BE2C (cell line): ENCODE measurements at places on chromosomes 3 and 15.
A peak's percentile ranks its signal among the peaks of the same experiment; 100 is the strongest.

DNA sequence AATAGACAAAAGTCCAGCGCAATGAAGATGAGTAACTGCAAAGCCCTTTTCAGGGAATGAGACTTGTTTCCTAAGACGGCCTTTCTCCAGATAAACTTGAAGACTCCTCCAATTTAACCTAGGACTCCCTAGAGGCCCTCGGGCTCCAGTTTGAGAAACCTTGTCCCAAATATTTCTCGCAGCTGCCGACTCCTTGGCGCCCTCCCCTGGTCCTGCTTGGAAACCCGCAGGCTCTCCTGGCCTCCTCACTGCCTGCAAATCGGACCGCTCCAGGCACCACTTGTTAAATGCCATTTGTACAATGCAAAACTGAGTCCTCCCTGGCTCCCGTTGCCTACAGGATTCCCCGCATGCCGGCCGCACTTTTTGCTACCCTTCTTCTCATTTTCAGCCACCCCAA is 36.8 kb downstream of the MUC4 start:
- DNase-seq, result peak; percentile 46

- no peak for DNase-seq
These were observed 81.1 kb upstream of the ZNF280D start for GRCh38 chr15:56814429-56814828.

GRCh38 chr3:127462111-127462655 is 128.3 kb downstream of the TPRA1 start:
- no peak for DNase-seq

DNA sequence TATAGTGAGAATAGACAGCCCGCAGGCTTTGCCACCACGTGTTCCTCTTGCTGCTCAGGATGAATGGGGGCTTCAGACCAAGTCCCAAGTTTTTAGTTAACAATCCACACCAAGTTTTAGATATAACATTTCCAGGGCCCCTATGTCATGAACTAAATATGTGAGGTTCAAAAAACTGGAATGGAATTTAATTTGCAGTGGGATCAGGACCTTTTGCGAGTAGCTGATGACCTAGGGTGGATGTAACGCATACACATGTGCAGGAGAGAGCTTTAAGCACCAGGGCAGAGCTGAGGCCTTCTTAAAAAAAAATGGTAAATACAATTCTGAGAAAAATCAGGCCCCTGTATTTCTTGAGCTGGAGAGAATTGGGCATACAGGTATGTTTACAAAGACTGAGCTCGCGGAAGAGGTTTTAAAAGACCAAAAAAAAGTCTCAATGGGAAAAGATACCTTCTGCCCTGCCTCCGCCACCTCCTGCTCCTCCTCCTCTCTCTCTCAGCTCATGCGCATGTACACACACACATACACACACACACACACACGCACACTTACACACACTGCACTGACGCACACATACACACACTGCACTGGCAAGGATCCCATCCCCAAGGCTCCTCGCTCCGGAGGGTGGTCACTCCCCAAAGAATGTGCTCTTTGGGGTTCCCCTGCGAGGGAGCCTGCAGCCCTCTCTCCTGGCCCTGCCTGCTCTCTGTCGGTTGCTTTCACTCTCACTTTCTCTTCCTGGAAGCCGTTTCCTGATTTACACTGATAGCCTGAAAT is 48.2 kb upstream of the IGF1R start:
- no peak for DNase-seq

- no peak for DNase-seq
These were observed 23.5 kb upstream of the TRPM1 start for GRCh38 chr15:31125061-31125460.

DNA sequence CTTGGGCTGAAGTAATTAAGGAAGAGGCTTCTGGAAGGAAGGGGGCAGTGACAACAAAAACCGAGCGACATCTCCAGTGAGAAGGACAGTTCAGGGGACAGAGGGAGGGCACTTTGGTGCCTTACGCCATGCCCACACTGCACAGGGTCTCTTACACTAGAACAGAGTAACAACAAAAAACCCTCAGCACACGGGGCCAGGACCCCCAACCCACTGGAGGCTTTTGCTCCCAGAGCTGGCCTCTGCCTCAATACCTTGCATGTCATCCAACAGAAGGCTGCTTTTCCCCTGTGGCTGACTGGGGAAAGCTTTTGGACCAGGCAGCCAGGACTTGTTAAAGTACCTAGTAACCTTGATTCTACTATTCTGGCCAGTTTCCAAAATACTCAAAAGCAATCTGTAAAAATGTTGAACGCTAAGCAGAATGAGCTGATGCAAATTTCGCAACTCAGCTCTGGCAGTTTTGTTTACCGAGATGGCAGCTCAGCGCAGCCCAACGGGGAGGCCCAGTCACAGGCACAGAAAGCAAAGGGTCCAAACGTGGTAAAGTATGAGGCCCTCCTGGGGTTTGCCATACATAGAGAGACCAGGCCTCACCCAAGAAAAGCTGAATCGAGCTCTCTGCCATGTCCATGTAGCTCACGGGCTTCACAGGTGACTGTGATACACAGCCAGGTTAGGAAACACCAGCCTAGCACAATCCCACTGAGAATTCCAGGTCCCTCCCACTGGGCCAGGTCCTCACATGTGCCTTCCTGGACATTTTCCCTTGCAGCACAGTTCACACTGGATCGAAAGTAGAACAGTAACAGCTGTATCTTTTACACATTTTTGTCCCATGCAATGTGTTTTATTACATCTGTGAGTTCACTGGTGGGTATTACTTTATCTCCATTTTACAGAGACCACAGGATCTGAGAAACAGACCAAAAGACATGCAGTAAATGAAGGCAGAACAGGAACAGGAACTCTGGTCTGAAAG is 6.0 kb downstream of the CHCHD4 start:
- no peak for DNase-seq
